Activated naive CD4-positive, alpha-beta T cell treated with anti-CD3 and anti-CD28 coated beads, Interleukin-2, amount 50 U/mL, for 72 hours (primary cell): ENCODE measurements at places on chromosomes 6 and 20.

DNA sequence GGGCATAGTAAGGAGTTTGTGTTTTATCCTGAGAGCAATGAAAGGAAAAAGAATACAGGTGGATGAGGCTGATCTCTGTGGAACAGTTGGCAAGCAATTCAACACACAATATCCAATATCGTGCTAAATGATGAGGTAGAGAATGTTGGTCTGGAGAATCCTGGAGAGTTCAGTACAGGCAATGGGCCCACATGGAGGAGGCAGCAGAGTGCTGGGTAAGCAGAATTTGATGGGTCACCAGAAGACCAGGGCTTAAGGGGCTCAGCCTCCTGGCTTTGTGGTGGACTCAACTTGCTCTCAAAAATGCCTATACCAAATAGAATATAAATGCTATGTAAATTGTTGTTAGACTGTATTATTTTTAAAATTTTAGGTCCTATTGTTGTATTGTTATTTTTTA lies 271.5 kb upstream of the JARID2 start:
- DNase-seq, result no peak

DNA sequence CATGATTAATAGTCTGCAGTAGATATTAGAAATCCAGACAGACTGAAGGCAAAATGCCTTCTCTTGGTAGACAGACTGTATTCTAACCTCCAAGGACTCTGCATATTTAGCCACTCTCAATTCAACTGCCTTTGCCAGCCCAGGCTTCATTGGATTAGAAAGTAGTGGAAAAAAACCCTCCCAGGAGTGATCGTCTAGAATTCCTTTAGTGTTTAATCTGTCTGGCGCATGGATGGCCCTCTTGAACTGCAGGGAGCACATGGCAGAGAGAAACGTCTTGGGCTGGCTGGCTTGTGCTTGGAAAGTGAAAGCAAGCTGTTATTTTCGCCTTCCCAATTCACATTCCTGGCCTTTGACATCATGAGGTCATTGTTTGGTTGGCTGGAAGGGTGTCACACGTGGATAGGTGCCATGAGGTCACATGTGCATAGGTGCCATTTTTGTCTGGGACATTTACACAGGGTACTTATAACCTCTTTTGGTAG lies 30.9 kb upstream of the NEDD9 start:
- no peak for DNase-seq

GRCh38 chr6:16585805-16586204 lies 175.5 kb downstream of the ATXN1 start:
- DNase-seq, result no peak

GRCh38 chr20:18031888-18032509 lies 25.7 kb downstream of the OVOL2 start:
- no peak for DNase-seq

GRCh38 chr20:39165099-39165498 lies 203.0 kb downstream of the DHX35 start:
- DNase-seq, result no peak

DNA sequence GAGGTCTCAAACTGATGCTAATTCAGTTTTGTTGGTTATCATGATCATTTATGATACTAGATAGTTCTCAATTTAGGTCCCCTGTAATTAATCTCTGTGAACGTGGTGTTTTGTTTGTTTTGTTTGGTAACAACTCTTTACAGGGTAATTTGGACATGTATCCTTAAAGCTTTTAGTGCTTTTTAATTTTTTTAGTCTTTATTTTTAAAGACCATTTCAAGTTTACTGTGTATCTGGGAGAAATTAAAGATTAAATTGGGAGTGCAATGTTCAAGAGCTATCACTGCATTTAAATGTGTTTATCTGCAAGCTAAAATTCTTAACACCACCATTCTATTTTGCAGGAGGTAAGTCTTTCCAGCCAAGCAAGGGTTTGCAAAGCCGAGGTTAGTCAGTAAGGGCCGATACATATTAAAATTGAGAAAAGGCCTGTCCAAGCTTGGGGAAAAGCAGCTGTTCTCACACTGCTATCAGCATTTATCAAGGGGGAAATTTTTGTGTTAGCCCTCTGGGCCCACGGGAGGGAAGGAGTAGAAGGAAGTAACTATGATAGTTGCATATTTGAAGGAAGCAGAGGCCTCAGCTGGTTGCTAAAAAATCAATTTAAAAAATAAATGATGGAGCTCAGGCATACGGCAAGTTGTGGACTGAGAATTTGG lies 59.3 kb upstream of the ZNF217 start:
- no peak for DNase-seq

DNA sequence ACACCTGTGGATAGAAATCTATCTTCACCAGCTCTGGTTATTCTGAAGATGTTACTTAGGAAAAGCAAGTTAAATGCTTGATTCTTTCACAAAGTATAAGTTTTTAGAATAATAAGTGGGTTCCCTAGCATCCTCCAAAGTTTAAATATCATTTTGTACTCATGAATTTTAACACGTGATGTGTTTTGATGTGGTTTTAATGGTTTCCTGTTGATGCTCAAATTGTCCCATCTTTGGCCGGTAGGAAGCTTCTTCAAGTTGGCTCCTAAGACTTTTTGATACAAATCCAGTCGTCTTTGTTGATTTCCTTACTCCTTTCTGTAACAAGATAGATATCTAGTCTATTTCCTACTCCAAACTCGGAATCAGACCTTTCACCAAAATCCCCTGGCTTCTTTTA lies 94.5 kb upstream of the STXBP5 start:
- no peak for DNase-seq

DNA sequence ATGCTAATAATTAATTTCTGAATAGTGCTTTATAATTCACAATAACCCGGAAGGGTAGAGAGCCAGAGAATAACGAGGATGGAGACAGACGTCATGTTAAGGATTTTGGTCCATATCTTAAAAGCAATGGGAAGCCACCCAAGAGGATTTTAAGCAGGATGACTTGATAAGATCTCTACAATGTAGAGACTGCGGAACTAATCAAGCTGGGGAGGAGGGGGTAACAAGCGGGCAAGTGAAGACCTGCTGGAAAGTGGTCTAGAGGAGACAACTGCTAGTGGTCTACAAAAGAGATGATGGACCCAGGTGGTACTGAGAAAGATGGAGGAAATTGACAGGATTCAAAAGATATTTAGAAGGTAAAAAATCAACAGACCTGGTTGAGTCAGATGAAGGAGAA lies 7.2 kb downstream of the ZBTB2 start:
- DNase-seq, result no peak

GRCh38 chr6:85344996-85345395 lies 104.9 kb upstream of the NT5E start:
- no peak for DNase-seq

- no peak for DNase-seq
Observed at GRCh38 chr6:24788031-24788665, 10.6 kb downstream of the ARMH2 start.

DNA sequence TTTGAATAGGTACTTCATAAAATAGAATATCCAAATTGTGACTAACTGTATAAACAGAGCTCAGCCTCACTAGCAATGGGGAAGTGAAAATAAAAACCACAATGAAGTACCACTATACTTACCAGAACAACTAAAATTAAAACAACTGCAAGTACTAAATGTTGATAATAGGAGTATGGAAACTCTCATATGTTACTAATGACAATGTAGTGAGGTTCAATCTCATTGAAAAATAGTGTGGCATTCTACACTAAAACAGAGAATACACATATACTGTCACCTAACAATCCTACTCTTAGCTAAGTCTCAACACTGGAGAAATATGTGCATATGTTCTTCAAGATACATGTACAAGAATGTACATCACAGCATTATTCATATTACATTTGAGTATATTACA lies 132.0 kb upstream of the CARMIL1 start:
- no peak for DNase-seq

- no peak for DNase-seq
Observed at GRCh38 chr6:2725999-2726567, 24.6 kb downstream of the MYLK4 start.
